Activated naive CD8-positive, alpha-beta T cell treated with anti-CD3 and anti-CD28 coated beads, Interleukin-2, amount 50 U/mL, for 24 hours (primary cell): ENCODE measurements at places on chromosomes 12 and 14.

DNA sequence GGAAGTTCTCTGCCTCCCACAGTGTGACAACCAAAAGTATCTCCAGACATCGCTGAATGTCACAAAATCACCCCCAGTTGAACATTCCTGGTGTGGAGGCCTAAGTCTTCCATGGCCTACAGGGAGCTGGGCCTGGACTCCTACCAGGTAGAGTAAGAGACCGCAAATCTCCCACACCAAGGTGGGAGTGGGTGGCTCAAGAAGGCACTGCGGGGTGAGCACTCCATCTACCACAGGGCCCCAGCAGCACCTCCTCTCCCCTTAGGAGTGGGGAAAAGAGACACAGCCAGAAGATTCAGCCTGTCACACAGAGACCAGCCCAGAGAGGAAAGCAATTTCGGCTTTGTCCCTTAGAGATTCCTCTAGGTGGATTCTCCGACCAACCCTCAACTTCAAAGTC is 25.5 kb downstream of the LRTM2 start:
- peaks cover 4% of the 10 kb centered on the region for H3K27me3 ChIP-seq
- no peak for DNase-seq
- H3K27ac ChIP-seq: no peak overlapping the region
- H3K4me3 ChIP-seq: no peak overlapping the region

- no peak overlapping the region for H3K4me3 ChIP-seq
- no peaks in the 10 kb centered on the region for H3K4me1 ChIP-seq
- H3K27me3 ChIP-seq: peaks cover 25% of the 10 kb centered on the region
- H3K36me3 ChIP-seq: no peaks in the 10 kb centered on the region
- no peak for DNase-seq
Measured at GRCh38 chr12:42582050-42582449, 7.5 kb downstream of the PRICKLE1 start.

DNA sequence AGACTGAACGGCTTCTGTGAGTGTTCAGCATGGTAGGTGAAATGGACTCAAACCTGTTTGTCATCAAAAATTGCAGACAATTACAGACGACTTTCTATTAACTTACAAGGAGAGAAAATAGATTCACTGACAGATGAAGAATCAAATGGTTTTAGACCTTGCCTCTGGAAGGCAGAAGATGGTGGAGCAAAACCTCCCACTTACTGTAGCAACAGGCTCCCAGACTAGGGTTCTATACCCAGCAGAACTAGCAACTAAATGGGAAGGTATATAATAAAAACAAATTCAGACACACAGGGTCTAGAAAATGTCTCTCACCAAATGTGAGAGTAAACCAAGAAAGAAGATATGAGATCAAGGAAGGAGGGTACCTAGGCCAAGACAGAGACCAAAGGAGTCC is 36.8 kb downstream of the RNF34 start:
- H3K4me3 ChIP-seq: no peak overlapping the region
- H3K27ac ChIP-seq: peak overlapping the region; percentile 19
- H3K27me3 ChIP-seq: no peaks in the 10 kb centered on the region
- no peaks in the 10 kb centered on the region for H3K4me1 ChIP-seq
- DNase-seq: no peak

DNA sequence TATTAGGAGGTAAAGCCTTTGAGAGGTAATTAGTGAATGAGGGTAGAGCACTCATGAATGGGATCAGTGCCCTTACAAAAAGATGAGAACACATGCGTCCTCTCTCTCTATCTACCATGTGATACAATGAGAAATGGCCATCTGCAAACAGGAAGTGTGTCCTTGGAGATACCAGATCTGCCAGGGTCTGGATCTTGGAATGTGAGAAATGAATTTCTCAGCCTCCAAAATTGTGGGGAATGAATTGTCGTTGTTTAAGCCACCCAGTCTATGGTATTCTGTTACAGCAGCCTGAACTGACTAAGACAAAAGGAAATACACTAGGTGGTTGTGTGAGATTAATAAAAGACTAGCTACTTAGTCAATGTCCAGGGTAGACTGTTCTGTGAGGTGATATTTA is 366.6 kb downstream of the NELL2 start:
- H3K4me1 ChIP-seq: peaks cover 6% of the 10 kb centered on the region
- H3K4me3 ChIP-seq: no peak overlapping the region
- no peak overlapping the region for H3K27ac ChIP-seq
- H3K27me3 ChIP-seq: no peaks in the 10 kb centered on the region
- DNase-seq: no peak

- no peak for DNase-seq
- H3K4me1 ChIP-seq: peaks cover 19% of the 10 kb centered on the region
- peaks cover 82% of the 10 kb centered on the region for H3K27me3 ChIP-seq
- no peaks in the 10 kb centered on the region for H3K36me3 ChIP-seq
- H3K4me3 ChIP-seq: peak overlapping the region; percentile 39
Measured at GRCh38 chr12:54033980-54034784, 1.3 kb downstream of the HOXC5 start.
